ENCODE measurements at places on chromosomes 5 and 9. TPM values are rescaled to one million over a fixed set of nuclear protein-coding genes. Genes with fewer than 3 reads are reported as not detected.

The LEAP2 gene
- total RNA-seq, result 290 TPM

GRCh38 chr9:27749838-27750237 lies 176.6 kb upstream of the C9orf72 start:
- no peaks in the 10 kb centered on the region for H3K4me1 ChIP-seq
- no peak for DNase-seq
- no peak overlapping the region for H3K27ac ChIP-seq
- H3K27me3 ChIP-seq, result no peaks in the 10 kb centered on the region

DNA sequence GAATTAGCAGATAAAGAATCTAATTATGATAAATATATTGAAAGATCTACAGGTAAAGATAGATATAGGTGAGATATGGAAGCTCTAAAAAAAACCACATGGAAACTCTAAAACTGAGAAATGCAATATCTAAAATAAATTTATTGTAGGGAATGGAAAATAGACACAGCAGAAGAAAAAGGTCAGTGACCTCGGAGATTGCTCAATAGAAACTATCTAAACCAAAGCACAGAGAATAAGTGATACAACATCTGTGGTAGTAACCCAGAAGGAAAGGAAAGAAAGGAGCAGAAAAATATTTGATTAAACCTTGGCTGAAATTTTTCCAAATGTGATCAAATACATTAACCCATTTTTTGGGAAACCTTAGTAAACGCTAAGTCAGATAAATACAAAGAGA lies 43.1 kb upstream of the GLIPR2 start:
- H3K4me1 ChIP-seq, result no peaks in the 10 kb centered on the region
- no peak for DNase-seq
- no peaks in the 10 kb centered on the region for H3K27me3 ChIP-seq
- no peak overlapping the region for H3K4me3 ChIP-seq
- no peaks in the 10 kb centered on the region for H3K36me3 ChIP-seq
- H3K27ac ChIP-seq, result no peak overlapping the region

The KIF12 gene
- total RNA-seq, result 16.3 TPM

DNA sequence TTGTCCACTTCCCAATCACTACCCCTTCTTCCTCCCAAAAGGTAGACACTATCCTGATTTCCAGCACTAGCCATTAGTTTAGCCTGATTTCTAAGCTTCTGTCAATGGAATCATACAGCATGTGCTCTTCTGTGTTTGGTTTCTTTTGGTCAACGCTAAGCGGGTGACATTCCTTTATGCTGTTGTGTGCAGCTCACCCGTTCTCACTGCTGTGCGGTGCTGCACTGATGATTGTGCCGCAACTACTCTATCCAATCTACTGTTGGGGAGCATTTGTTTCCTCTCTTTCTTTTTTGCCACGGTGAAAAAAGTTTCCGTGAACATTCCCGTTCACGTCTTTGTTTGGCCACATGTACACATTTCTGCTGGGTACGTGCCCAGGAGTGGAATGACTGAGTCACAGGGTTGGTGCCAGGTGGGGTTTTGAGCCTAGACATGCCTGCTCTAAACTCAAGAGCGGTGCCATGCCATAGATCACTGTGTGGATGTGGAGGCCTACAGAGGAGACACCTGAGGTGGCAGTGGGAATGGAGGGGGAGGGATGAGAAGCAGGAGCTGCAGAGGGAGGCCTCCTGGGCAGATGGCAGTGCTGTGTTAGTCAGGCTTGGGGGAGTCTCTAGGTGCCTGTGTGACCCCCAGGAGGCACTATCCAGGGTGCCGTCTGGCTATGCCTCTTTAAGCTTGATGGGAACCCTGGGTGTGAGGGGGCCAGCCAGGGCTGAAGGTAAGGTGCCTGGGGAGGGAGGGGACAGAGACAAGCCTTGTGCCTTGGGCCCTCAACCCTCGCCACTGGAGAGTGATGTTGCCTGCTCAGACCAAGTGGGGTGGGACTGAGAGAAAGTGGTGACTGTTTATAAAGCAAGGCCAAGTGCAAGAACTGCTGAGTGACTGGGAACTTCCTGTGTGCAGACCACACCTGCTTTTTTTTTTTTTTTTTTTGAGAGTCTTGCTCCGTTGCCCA lies 11.4 kb upstream of the ANKRD33B start:
- no peak for DNase-seq
- H3K27me3 ChIP-seq, result no peaks in the 10 kb centered on the region

GRCh38 chr9:96061293-96061987 lies 185.9 kb downstream of the ERCC6L2 start:
- no peaks in the 10 kb centered on the region for H3K4me1 ChIP-seq
- H3K36me3 ChIP-seq, result no peaks in the 10 kb centered on the region
- no peak overlapping the region for H3K4me3 ChIP-seq
- DNase-seq, result no peak
- H3K27me3 ChIP-seq, result no peaks in the 10 kb centered on the region

The SNCB gene
- not detected for total RNA-seq

DNA sequence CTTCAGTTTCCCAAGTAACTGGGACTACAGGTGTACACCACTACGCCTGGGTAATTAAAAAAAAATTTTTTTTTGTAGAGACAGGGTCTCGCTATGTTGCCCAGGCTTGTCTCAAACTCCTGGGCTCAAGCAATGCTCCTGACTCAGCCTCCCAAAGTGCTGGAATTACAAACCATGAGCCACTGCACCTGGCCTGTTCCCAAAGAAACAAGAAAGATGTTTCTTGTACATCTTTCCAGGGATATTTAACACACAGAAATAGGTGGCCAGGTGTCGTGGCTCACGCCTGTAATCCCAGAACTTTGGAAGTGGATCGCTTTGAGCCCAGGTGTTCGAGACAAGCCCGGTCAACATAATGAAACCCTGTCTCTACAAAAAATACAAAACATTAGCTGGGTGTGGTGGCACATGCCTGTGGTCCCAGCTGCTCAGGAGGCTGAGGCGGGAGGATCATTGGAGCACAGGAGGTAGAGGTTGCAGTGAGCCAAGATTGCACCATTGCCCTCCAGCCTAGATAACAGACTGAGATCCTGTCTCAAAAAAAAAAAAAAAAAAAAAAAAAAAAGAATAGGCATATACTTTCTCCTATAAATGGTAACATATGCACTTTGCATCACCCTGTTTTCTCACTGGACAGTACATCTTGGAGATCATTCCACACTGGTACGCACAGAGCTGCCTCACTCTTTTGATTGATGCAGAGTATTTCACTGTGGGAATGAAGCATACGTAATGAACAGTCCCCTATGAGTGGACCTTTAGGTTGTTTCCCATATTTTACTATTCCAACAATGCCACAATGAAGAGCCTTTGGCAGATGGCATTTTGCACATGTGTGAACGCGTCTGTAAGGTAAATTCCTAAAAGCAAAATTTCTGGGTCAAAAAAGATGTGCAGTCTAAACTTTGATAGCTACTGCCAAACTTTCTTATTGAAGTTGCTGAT lies 2.0 kb upstream of the GRHPR start:
- H3K27me3 ChIP-seq, result no peaks in the 10 kb centered on the region
- H3K4me1 ChIP-seq, result no peaks in the 10 kb centered on the region
- H3K4me3 ChIP-seq, result no peak overlapping the region
- no peak for DNase-seq
- no peak overlapping the region for H3K27ac ChIP-seq

GRCh38 chr5:122602700-122603099 lies 172.2 kb upstream of the SNX2 start:
- H3K4me1 ChIP-seq, result no peaks in the 10 kb centered on the region
- H3K27me3 ChIP-seq, result no peaks in the 10 kb centered on the region
- no peak overlapping the region for H3K27ac ChIP-seq
- no peak for DNase-seq
- H3K4me3 ChIP-seq, result no peak overlapping the region

The GRXCR2 gene
- total RNA-seq, result not detected

DNA sequence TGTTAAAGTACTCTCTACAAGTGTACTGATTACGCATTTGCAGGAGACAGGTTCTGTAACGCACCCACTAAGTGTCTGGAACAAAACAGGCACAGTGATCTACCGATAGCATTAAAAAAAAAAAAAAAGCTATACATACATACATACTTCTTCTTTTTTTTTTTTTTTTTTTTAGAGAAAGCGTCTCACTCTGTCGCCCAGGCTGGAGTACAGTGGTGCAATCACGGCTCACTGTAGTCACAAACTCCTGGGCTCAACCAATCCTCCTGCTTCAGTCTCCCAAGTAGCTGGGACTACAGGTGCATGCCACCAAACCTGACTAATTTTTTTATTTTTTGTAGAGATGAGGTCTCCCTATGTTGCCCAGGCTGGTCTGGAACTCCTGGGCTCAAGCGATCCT lies 7.6 kb downstream of the KIF24 start:
- no peak for DNase-seq
- no peaks in the 10 kb centered on the region for H3K36me3 ChIP-seq
- no peaks in the 10 kb centered on the region for H3K4me1 ChIP-seq
